Thoracic aorta (tissue), 2 donors: ENCODE measurements at places on chromosomes 13 and 19. TPM values are rescaled to one million over a fixed set of nuclear protein-coding genes. Genes with fewer than 3 reads are reported as not detected.
A peak's percentile ranks its signal among the peaks of the same experiment; 100 is the strongest.

GRCh38 chr19:6103217-6103644 lies 7.1 kb downstream of the RFX2 start:
- peak; percentile 84 for DNase-seq

- DNase-seq = no peak
These were observed 2.8 kb downstream of the NECTIN2 start for GRCh38 chr19:44848812-44849447.

- DNase-seq = no peak
These were observed 77.3 kb upstream of the GPR183 start for GRCh38 chr13:99384468-99384867.

DNA sequence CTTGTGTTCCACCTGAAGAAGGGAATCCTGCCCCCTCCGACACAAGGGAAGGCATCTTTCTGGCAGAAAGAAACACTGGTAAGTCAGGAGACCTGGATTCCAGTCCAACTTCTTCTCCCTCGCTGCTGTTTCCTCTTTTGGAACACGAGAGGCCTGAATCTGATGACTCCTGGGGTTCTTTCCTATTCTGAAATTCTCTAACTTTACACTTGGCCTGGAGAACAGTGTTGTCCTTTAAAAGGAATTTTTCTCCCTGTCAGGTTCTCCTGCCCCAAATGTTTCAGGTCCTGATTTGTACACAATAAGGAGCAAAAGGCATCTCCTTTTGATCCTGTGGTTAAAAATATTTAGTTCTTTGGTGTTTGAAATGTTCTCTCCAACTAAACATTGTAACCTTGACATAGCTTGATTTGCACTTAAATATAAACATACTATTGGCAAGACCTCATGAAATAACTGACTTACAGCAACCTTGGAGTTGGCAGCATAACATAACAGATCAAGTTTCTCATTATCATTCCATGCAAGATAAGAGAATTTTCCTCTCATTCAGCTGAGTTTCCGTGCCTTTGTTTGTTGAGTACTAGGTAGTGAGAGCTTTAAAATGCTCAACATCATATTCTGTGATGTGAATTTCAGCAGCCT lies 244.8 kb downstream of the COG6 start:
- DNase-seq = no peak

DNA sequence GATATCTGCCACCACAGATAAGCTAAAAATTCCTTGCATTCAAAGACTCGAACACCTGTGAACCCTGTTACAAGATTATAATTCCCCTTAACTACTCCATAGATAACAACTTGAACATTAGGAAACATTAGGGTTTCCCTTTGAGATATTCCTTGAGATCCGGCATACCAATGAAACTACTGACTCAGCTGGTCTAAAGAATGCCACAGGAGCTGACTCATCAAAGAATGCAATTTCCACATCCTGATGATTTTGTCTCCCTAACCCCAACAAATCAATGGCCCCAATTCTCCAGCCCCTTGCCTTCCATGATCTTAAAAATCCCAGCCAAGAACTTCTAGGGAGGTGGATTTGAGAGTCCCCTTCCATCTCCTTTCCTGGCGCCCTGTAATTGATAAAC lies 35.6 kb upstream of the ZNF599 start:
- no peak for DNase-seq

DNA sequence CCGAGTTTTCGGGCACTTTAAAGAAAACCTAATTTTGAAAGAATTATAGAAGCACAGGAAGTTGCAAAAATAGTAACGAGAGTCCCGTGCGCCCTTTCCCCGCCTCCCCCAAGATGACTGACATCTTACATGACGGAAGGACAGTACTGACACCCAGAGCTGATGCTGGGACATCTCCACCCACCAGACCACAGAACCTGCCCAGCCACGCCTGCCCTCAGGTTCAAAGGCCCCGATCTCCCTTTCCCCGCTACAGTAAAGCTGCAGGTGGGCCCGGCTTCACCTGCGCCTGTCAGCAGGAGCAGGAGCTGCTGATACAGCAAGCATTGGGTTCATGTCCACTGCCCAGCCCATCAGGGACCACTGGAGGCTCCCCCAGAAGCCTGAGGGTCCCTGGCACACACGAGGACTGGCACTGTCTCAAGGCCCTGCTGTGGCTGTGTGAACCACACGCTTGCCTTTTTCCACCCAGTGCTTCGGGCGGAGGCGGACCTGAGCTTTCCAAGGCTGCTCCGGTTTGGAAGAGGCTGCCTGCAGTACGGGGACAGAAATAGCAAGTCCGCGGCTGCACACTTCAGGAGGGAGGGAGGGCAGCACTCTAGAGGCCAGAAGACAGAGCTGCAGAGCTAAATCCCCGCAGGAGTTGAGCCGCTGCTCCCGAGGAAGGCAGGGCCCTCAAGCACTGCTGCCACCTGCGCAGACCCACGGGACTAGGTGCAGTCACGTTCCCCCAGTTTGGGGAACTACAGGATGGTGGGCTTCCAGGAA lies 8.7 kb downstream of the MAP2K2 start:
- DNase-seq = no peak

DNA sequence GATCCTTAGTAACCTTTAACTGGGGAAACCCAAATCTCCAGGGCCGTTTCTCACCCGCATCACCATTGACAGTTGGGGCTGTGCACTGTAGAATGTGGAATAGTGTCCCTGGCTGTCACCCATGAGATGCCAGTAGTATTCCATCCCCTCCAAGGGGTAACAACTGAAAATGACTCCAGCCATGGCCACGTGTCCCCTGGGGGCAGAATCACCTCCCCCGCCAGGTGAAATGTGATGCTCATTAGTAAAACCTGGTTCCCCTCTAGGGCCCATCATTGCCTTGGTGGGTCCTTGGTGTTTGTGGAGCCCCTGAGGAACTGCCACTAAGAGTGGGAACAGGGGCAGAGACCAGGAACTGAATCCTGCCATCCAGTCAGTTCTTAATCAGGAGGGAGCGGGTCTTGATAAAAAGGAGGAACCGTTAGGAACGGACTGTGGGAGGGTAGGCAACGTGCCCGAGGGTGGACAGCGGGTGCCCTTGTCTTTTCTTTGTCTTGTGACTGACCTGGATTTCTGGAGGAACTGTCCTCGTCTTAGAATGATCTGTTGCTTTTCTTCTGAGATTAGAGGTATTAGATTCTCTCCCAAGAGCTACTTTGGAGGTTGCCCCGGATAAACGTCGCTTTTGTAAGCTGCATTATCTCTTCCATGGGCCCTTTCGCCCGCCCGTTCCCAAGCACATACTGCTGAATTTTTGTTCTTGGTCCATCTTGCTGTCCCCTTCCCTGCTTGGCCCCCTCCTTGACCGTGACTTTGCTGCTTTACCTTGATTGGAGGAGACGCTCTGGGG lies 3.5 kb downstream of the MYO9B start:
- DNase-seq = no peak

- no peak for DNase-seq
These were observed 1.4 kb upstream of the RBM26 start for GRCh38 chr13:79407349-79407979.

- no peak for DNase-seq
These were observed 4.7 kb downstream of the EPS8L1 start for GRCh38 chr19:55080121-55080967.

- no peak for DNase-seq
These were observed 211.0 kb downstream of the SLC7A1 start for GRCh38 chr13:29384466-29384865.

- no peak for DNase-seq
These were observed 66.4 kb downstream of the SPACA7 start for GRCh38 chr13:112442483-112443090.

DNA sequence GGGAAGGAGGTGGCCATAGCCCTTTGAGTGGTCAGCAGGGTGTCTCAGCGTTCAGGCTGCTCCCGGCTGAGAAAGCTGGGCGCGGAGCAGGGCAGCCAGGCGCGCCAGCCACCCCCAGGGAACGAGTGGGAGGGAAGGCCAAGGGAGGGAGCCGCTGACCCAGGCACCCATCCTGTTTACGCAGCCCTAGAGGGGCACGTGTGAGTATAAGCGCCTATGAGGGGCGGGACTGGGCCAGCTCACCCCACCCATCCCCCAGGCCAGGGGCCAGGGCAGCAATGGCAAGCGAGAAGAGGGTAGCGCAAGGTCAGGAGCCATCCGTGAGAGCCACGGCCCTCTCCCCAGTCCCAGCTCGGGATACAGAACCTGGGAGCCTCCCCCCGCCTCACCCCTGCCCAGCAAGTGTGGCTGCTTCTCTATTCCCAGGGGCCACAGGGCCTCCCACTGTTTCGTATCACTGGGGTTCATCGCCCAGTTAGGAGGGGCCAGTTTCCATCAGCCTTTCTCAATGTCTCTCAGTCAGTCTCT lies 897 bp upstream of the DMKN start:
- no peak for DNase-seq

DNA sequence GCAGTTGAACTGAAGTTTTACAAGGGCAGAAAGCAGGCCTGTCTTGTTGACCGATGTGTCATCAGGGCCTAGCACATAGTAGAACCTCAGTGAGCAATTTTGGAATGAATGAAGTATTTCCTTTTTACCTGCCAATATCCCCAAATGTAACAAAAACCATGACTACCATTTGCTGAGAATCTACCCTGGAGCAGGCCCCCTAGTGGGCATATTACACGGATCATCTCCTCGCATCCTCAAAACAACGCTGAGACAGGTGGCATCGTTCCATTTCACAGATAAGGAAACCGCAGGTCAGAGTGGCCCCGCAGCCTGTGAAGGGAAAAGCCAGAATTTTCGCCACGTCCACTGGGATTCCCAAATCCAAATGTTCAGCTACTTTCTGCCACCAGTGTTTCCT lies 77.9 kb downstream of the CACNA1A start:
- no peak for DNase-seq

DNA sequence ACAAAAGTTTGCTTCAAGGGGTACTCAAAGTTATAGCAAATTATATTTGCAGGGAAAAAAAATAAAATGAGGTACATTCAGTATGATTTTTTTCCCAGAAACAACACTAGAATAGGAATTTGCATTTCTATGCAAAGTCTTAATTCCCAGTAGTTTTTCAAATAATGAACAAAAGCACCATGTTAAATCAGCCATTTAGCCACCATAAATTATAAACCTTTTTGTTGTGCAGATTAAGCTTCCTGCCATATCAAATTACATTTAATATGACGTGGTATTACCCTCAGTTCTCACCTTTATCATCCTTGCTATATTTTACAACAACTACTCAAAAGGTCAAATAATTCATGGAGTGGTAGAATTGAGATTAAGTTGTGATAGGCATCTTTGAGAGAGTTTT lies 136.6 kb upstream of the FRY start:
- no peak for DNase-seq

DNA sequence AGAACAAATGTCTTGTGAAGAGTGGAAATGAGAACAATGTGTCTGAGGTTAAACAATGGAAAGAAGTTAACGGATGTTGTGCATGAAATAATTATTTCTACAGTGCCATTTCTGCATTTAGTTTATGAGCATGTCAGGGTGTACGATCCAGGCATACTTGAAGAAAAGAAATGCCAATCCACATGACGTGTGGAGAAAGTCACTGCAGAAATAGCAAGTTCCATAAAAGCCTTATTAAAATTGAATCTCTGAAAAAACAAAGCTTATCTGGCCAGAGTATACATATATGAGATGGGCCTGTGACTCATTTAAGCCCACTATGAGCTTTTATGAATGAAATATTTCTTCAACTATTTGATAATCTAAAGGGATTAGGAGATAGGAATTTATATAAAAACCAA lies 426.1 kb downstream of the EFNB2 start:
- no peak for DNase-seq

GRCh38 chr19:42155796-42156195 lies 23.6 kb upstream of the POU2F2 start:
- DNase-seq = no peak

GRCh38 chr19:45164577-45165335 lies 4.0 kb upstream of the NKPD1 start:
- no peak for DNase-seq

- no peak for DNase-seq
These were observed 84.4 kb downstream of the ESD start for GRCh38 chr13:46712524-46712923.

GRCh38 chr13:108558489-108558888 lies 70.9 kb upstream of the MYO16 start:
- no peak for DNase-seq

GRCh38 chr13:43325636-43326035 lies 302.2 kb downstream of the DNAJC15 start:
- no peak for DNase-seq

DNA sequence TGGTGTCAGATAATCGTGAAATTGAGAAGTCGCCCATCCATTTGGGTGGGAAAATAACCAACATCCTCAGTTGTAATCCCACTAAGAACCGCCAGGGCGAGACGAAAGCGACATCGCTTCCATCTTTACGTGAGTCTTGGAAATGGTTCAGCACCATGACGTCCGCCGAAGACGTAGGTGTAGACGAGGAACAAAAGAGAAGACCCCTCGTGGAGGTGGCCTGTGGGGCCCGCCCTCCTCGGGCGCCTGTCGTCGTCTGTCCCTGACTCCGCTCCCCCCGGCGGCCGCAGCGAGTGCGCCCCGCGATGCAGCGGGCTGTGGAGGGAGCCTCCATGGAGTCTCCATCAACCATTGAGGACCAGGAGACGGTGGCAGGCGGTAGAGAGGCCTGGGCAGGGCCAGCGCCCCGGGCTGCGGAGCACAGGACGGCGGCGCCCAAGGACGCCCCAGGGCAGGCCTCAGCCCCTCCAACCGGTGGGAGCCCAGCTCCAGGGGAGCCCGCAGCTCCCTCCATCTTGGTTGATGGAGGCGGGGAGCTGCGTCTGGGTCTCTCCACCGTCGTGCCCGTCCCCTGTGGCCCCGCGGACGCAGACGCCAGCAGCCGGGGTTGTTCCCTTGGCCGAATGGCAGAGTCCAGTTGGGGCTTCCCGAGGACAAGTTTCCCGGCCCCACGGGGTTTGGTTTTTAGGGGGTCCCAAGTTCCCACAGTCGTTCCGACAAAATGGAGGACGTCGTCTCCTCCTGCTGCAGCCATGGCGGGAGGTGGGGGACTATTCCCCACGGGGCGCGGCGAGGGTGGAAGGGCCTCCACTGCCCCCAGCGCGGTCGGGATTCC lies 990 bp upstream of the ZMYM2 start:
- DNase-seq = peak; percentile 34

DNA sequence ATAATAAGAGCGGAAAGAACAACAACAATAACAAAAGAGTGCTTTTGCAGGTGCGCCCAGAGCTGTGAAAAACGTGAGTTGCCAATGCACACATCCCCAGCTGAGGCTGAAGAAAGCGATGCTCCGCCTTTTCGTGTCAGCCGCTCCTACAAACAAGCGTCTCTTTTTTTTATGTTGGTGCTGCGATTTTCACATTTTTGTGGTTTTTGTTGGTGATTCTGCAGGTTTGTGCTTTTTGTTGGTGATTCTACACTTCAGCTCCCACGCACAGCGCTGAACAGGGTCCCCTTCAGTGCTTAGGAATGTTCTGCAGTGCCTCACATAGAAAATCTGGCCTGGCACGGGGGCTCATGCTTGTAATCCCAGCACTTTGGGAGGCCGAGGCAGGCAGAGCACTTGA lies 7.3 kb upstream of the SBK3 start:
- no peak for DNase-seq

DNA sequence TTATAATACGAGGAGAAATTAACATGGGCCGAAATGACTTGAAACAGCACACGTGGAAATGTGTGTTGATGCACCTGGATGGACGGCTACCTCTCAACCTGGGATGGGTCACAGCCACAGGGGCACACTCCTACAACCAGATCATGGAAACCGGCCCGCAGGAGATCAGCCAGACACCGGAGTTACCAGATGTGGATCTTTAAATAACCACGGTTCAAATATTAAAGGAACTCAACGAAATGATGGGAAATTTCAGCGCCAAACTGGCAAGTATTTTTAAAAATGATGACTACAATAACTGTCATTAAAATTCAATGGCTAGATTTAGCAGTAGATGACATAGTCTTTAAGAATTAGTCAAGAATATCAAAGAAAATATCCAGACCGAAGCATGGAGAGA lies 166.9 kb upstream of the GPR12 start:
- no peak for DNase-seq

Gene GRIN3B
- total RNA-seq = not detected

Gene TMEM145
- not detected for total RNA-seq

Gene REXO1
- 18.2 TPM for total RNA-seq

Gene PLPPR3
- total RNA-seq = not detected
